ENCODE measurements at places on chromosomes 5 and 9.

DNA sequence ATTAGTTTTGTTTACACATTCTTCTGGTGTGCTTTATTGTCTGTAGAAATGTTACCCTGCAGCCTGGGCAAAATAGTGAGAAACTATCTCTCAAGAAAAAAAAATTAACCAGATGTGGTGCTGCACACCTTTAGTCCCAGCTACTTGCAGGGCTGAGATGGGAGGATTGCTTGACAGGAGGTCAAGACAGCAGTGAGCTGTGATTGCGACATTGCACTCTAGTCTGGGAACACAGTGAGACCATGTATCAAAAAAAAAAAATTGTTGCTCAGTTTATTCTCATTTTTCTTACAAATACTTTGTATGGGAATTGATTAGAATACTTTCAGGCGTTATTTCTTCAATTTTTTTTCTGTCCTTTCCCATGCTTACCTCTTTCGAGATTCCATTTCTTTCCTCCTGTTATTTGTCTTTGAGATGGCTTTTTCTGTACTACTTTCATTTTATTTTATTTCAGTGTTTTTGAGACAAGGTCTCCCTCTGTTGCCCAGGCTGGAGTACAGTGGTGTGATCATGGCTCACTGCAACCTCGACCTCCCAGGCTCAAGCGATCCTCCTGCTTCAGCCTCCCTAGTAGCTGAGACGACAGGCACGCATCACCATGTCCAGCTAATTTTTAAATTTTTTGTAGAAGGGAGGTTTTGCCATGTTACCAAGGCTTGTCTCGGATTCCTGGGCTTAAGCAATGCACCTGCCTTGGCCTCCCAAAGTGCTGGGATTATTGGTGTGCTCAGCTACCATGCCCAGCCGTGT, 24.9 kb downstream of the TENT2 start:
- DNase-seq, result no peak

GRCh38 chr9:130196643-130197042, 24.4 kb downstream of the NCS1 start:
- DNase-seq, result peak; percentile 34

GRCh38 chr9:109574061-109574882, 76.2 kb upstream of the PTPN3 start:
- peak; percentile 69 for DNase-seq

DNA sequence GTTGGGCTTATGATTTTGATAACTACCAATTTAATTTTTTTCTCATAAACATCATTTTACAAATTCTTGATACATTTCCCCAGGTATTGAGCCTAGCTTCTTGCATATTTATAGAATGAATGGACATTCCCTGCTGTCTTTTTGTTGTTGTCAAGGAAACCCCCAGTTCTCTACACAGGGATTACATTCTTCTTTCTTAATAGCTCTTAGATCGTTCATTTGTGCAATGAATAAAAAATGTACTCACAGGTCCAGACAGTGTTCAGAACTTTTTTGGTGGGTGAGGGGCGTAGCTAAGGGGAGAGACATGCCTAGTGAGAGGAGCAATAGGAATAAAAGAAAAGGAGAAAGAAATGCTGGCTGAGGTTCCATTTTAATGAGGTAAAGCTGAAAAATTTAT, 58.6 kb downstream of the VCAN start:
- peak; percentile 69 for DNase-seq

GRCh38 chr9:81389569-81389993, 299.8 kb downstream of the TLE1 start:
- peak; percentile 99 for DNase-seq

GRCh38 chr9:7139886-7140285, 382.1 kb downstream of the KDM4C start:
- DNase-seq, result no peak

GRCh38 chr9:91036356-91036755, 234.7 kb downstream of the SYK start:
- no peak for DNase-seq

DNA sequence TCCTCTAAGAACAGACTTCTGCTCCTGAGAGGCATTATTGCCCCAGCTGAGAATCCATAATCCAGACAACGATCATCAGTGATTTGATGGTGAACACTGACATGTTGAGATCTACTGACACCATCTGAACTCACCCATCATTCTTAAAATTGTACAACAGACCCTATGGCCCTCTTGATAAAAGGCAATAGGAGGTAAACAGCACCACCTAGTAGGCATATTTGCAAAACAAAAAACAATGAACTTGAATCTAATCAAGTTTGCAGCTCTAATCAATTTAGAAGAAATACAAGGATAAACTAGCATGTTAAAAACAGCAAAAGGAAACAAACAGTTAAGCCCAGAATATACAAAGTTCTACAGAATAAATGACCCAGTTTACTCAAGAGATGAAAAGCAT, 89.6 kb downstream of the SFXN1 start:
- DNase-seq, result no peak

GRCh38 chr5:163451489-163451888, 8.4 kb downstream of the NUDCD2 start:
- DNase-seq, result no peak

GRCh38 chr9:134623258-134624066, 18.1 kb upstream of the COL5A1 start:
- peak; percentile 16 for DNase-seq

- DNase-seq, result no peak
Observed at GRCh38 chr9:95935861-95936578, 60.5 kb downstream of the ERCC6L2 start.

DNA sequence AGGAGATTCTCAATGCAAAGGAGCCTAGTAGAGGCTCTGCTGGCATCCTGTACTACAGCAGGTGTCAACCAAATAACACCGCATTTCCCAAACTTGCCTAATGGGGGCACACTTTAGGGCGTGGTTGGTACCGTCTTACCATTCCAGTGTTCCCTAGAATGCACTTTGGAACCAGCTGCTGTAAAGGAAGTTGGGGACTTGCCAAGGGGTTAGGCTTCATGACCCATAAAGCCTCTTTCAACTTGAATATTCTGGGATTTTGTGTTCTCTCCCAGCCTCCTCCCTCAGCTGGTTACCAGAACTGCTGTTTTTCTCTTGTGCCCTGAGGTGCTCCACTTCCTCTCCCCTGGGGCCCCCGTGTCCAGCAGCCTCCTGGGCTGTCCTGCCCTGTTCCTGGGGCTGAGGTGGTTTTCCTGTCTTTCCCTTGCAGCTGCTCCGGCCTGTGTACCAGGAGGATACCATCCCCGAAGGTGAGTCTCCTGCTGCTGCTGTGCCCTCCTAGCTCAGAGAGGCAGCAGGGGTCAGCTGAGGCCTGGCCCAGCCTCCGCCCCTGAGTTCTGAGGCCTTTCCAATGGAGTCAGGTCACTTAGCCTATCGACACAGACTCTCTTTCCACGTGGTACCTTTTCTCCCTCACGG, 44.7 kb downstream of the RGS3 start:
- no peak for DNase-seq

DNA sequence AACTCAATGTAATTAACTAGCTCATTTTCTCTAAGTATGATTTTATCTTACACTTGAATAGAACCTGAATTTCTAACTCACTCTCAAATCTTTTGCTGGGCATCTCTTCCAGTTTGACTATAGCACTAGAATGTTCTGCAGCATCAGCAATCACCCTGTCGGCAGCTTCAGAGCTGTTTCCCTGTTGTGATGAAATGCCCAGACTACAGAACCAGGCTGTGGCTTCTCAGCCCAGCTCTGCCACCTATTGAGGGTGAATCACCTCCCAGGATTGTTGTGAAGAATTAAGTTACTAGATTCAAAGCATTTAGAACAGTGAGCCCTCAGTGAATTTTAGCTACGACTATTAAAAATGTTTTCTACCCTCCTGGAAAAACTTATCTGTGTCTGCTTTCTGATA, 90.4 kb upstream of the ANKRD55 start:
- peak; percentile 69 for DNase-seq

- DNase-seq, result no peak
Observed at GRCh38 chr9:137295238-137295811, 6.7 kb downstream of the NRARP start.

DNA sequence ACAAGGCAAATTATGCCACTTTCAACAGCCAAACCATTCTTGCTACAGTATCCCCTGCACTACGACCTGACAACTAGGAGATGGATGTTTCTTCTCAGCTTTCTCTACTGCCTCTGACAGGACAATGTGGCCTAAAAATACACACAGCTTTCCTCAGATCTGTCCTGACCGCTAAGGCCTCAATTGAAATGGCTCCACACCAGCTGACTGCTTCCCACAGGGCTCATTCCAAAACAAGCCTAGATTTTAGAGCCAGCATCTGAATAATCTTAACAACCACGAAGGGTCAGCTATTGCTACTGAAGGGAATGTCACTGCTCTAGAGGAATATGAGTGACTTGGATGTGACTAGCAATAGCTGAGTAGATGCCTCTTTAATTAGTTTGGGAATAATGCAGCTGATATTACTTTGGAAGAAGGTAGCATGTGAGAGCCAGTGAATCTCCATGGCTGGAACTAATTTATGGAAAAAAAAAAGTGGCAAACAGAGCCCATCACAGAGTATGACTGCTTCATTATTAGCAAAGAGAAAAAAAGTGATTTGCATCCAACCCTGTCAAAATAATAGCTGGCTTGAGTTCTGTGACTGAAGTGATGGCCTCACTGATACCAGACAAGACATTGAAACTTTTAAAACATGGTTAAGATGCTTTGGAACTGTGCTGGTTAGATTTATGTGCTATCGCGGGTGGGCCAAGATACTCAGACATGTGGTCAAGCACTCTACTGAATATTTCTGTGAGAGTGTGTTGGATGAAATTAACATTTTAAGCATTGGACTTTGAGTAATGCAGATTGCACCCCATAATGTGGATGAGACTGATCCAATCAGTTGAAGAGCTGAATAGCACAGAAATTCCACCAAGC, 450.2 kb downstream of the NR2F1-AS1 start:
- DNase-seq, result no peak

DNA sequence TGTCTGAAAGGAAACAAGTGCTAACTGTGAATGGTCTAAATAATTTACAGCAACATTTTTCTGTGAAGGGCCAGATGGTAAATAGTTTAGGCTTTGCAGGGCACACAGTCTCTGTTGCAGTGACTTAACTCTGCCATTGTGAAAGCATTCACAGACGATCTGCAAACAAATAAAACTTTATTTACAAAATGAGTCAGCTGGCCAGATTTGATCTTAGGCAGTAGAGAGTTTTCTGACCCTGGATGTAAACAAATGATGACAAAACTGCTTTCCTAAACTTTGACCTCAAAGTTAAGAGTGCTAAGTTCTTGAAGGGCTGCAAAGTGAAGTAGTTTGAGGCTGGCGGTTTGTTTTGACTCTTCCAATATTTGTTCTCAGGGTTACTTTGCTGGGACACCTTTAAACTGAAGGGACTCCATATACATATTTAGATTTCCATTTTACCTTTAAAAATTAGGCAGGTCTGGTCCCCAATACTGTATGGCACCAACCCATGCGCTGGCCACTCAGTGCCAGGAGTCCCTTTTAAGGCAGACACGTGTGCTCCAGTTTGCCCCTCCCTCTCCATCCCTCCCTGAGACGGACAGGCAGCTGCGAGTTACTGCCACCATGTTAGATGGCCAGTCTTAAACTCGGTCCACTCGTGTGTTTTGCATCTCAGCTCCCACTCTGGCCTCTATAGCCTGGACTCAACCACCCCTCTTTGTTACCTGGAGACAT, 4.0 kb upstream of the ADAMTS16 start:
- DNase-seq, result no peak

GRCh38 chr5:80961376-80962281, 1.5 kb downstream of the RASGRF2 start:
- no peak for DNase-seq

- DNase-seq, result peak; percentile 34
Observed at GRCh38 chr9:97980479-97980803, 2.7 kb upstream of the ANP32B start.

DNA sequence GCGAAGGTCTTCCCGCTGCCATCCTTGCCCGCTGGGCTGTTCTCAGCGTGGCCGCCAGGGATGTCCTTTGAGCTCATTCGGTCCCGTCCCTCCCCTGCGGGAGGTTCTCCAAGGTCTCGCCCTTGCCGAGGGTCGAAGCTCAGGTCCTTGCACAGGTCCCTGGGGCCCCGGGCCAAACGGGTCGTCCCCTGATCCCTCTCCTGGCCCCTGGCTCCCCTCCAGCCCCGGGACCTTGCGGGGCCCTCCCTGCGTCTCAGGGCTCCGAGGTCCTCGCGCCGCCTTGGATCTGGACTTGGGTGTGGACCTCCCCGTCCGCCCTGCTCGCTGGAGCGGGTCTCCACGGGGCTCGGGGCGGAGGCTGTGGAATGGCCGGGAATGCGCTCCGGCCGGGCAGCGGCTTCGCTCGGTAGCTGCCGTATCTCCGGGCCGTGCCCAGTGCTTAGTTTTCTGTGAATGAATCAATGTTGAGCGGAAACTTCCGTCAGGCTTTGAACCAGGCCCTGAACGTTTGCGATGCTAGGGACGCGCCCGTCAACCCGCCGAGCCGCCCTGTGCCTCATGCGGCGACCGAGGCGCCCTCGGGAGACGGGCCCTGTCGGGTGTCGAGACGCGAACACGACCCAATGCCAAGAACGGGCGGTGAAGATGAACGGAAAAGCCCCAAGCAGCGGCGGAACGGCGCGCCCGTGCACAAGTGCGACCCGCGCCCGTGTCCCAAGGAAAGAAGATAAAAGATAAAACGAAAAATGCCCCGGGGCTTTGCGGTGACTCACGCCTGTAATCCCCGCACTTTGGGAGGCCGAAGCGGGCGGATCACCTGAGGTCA, 780 bp downstream of the RNU6ATAC start:
- peak; percentile 51 for DNase-seq

DNA sequence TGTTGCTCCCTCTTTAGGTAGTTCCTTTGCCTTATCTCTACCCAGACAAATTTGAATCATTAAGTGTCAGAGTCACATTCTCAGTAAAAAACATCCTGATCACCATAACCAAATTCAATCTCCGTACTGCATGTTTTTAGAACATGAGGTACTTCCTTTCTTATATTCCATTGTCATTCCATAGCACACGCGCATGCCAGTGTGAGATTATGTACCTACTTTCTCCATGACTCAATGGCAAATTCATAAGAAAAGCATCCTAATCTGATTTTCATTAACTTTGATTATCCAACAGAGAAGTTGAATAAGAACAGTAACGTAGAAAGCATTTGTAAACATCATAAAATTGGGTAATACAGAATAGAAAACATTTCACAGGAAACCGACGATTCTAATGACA, 1118.6 kb upstream of the CDH9 start:
- DNase-seq, result peak; percentile 79

DNA sequence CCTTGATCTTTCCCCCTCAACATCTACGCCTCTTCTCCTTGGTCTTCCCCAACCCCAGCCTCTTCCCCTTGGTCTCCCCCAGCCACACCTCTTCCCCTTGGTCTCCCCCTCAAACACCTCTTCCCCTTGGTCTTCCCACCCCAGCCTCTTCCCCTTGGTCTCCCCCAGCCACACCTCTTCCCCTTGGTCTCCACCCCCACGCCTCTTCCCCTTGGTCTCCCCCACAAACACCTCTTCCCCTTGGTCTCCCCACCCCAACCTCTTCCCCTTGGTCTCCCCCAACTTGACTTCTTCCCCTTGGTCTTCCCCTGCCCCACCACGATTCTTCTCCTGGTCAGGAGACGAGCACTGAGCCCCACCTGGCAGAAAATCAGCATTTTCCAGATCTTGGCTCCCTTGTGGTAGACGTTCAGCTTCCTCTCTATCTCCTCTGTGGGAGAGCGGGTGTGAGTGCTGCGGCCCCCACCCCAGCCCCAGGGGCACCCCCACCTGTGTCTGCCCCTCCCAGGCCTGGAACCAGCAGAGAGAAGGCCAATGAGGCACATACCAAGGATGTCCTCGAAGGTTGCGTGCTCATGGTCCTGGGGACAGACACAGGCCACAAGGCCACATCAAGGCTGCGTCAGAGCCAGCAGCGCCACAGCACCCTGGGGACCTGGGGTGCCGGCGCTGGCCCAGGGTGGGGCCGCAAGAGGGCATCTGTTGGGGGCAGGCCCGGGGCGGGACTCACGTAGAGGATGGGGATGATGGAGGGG, 7.0 kb downstream of the NSMF start:
- DNase-seq, result no peak

- no peak for DNase-seq
Observed at GRCh38 chr5:53038196-53038847, 49.2 kb downstream of the ITGA2 start.
